Stimulated activated CD8-positive, alpha-beta memory T cell treated with anti-CD3 and anti-CD28 coated beads, Interleukin-7, amount 100 ng/mL, for 1 hour (primary cell): ENCODE measurements at places on chromosomes 3 and 15.

GRCh38 chr3:40737343-40737742 is 212.6 kb downstream of the ZNF621 start:
- no peak for DNase-seq

DNA sequence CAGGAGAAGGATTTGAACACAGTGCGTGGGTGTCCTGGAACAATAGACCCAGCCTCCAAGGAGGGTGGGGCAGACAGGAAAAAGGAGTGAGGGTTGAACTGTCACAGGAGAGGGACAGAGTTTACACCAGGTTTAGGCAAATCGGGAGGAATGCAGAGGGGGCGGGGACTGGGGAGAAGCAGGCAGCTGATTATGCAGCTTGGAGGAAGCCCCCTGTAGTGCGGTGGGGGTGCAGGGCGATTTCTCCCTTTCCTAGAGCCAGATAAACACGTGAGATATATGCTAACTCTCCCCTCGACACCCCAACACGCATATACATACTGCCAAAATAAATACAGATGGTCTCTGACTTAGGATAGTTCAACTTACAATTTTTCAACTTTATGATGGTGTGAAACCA is 108.6 kb upstream of the PRR20G start:
- DNase-seq: no peak

DNA sequence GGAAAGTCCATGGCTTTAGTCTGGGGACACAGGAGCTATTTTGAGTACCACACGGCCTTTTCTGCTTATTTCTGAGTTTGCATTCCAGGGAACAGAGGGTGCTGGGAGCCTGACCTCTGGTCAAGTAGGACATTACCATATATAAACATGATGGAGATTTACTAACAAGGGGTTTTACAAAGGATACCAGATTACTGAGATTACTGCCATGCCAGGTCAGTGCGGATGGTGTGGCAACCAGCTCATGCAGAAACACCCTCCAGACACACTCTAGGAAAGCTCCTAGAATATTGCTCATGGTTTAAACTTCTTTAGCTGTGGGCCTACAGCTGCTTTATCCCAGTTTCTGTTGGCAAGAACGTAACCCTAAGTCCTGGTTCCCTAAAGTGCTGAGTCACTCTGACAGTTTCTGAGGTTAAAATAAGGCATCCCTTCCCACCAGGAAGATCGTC is 54.3 kb upstream of the AGTR1 start:
- DNase-seq: no peak

GRCh38 chr3:46710229-46710628 is 7.4 kb downstream of the PRSS50 start:
- DNase-seq: no peak

DNA sequence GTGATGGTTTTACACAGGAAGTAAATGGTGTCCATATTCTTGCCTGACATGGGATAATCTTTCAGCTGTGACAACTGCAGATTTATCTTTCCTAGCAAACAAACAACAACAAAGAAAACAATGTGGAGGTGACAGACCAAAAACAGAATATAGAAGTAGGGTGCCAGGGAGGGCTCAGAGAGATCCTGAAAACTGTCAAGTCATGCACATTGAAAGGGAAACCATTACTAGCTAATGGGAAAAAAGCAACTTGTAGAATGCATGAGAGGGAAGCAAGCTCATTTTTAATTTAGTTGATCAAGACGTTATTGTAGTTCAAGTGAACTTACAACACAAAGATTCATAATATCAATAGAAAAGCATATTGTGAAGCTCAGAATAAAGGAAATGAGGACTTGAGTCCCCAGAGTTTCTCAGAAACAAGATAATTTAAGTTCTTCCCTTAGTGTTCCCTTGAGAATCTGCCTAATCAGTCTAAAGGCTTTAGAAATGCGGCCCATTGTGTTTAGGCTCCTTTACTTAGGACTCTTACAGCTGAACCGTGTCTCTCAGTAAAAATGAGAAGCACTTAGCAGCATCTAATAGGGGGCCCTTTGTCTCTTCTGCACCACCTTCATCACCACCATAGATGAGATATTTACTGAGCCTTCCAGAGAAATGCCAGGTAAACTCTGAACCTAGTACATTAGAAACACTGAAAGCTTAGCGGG is 115.6 kb upstream of the CADPS start:
- DNase-seq: no peak

DNA sequence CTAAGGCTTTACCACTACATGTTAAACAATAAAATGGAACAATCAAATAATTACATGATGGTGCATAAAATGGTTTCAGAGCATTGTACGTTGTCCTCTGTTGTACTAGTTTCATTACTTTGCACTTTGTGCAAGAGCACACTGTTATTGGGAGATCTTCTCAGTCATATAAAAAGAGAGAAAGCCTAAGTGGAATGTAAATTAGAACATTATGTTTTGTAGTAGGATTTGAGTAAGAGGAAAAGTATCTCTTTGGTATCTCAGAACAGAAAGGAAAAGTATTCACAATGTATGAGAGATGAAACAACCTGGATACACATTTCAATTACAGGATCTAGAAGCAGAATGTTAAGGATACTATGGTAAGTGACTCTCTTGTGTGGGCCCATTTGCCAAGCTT is 26.9 kb upstream of the PLSCR2 start:
- no peak for DNase-seq

DNA sequence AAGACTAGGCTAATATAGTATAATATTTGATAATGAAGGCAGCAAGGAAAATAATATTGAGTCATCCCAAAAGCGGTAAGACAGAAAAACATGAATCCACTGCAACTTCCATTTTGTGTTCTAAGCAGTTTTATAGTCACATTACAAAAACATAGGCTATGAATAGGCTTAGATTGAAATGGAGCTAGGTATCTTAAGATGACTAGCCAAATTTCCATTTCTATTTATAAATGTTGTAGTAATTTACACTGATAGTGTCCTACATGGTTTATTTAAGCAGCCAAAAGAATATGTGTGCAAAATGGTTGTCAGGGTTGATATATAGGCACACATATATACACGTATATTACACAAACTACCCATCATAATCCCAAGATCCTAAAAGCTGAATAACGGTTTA is 82.0 kb downstream of the VPS13C start:
- DNase-seq: no peak

DNA sequence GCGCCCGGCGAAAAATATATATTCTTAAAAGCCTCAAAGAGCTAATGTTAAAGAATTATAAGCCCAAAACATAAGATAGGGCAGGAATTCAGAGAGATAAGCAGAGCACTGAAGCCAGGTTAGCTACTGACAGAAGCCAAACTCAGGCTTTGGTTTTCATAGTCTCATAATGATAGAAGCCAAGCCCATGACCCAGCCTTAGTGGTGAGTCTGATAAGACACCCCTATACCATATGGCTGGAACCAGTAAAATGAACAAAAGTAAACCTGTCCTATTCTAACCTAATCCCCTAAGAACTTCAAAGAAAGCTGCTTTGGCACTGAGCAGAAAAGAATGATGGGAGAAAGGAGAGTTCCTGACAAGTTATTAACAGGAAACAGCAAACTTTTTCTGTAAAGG is 25.9 kb downstream of the MYO9A start:
- DNase-seq: no peak

GRCh38 chr3:58531956-58532355 is 5.0 kb downstream of the ACOX2 start:
- no peak for DNase-seq

DNA sequence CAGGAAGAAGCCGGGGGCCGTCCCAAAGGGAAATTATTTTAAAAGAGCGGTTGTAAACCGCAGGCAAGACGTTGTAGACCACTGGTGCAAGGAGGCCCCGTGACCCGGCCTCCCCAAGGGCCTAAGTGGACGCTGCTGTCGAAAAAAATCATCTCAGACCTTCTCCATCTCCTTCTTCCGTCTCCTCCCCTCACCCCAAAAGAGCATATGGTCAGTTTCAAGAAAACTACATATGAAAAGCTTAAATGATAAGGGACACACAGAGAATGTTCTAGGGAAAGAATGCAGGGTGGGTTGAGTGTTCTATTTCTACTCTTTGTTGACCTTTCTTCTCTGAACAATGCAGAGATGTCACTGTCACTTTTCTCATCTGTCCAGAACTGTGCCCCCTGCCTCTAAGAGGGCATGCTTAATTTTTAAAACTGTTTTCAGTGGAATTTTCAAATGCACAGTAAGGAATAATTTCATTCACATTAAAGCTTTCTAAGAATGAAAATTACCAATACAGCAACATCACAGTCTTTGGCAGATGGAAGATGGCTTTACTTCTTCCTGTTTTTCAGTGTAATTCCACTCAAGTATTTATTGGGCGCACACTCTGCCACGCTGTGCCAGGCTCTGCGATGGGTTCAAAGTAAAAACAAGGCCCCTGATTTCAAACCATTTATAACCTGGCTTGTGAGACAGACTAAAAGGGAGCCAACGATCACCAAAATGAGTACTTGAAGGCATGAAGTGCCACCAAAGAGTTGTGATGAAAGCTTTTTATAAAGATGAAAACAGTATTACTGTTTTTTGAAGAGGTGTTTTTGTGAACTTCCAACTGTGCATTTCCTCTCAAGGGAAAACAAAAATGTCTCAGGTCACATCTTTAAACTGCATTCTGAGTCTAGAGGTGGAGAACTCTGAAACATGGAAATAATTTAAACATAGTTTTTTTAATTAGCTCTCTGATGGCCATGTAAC is 891 bp upstream of the TOP2B start:
- DNase-seq: peak; percentile 1

- no peak for DNase-seq
Observed at GRCh38 chr3:112009670-112010069, 10.9 kb downstream of the TAGLN3 start.

DNA sequence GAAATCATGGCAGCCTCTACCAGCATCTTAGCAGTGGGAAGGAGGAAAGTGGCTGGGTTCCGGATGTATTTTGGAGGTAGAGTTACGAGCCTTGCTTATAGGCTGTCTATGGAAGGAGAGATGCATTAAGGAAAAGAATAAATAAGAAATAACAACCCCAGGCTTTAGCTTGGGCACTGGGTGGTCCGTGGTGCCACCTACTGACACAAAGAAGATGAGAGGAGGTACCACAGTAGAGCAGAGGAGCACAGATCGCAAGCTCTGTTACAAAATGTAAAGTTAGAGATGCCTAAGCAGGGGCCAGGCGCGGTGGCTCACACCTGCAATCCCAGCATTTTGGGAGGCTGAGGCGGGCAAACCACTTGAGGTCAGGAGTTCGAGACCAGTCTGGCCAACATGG is 74.8 kb downstream of the TMEM39A start:
- no peak for DNase-seq

GRCh38 chr3:99863588-99863987 is 45.9 kb downstream of the CMSS1 start:
- DNase-seq: no peak

- no peak for DNase-seq
Observed at GRCh38 chr3:123773681-123774431, 110.3 kb downstream of the MYLK start.

DNA sequence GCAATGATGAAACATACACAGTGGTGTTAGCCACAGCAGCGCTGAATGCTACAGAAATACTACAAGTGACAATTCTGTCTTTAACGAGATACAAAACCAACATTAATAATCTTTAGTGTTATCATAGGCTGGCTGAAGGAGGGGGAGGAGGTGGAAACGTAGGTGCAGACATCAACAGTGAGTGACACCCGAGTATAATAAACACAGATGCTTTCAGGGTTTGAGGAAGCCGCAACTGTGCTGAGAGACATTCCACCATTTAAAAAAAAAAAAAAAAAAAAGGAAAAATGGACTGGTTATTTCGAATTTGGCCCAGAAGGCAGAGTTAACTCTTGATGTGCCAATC is 4.3 kb upstream of the IGDCC3 start:
- no peak for DNase-seq

- DNase-seq: no peak
Observed at GRCh38 chr3:194570235-194570634, 63.0 kb downstream of the TMEM44 start.

DNA sequence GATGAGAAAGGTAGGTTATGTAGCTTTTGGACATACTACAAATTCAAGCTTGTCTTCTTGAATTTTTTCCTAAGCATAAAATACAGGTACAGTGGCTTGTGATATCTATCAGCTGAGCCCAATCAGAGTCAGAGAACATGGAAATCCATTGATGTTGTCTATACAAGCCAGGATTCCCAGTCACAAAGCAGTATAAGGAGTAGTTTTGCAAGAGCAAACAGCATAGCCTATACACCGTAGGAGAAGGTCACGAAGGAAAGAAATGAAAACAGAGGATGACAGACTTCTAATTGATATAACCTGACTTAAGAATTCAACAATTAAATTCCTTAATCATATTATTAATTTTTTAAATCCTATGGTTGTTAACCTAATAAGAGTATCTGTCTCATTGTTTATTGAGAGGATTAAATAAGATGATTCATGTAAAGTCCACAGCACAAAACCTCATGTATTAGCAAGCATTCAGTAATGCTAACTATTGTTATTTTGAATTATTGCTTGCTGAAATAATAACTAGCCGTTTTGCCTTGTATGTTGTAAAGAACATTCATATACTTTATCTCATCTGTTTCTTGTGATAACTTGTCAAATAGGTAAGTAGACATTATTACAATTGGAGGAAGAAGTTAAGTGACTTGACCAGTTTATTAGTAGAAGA is 276.6 kb upstream of the ZPLD1 start:
- no peak for DNase-seq

DNA sequence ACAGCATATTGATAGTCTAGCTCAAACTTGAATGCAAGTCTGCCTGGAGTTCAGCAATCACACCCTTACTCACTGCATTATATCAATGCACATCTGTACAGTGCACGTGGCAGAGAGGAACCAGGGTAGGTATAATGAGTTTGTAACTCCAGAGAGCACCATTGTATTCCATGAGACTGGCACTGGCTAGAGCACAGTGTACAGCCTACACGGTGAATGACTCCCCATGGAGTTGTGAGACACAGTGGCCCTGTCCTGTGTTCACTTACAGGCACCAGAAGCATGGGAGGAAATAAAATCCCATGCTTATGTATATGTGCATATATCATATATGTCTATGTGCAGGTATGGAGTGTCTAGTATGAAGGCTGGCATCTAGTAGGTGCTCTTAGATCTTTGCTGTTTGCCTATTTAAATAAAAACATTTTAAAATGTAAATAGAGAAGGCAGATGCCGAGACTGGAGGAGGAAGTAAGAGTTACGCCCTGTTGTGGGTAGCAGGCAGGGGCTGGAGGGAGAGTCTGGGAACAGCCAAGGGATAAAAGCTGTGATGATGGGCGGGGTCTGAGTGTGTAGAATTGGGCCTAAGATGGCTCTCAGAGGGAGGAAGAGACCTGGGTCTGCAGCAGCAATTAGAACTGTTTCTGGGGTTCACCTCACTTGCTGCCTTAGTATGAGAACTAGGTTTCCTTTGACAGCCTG is 360.7 kb upstream of the ICE2 start:
- no peak for DNase-seq

DNA sequence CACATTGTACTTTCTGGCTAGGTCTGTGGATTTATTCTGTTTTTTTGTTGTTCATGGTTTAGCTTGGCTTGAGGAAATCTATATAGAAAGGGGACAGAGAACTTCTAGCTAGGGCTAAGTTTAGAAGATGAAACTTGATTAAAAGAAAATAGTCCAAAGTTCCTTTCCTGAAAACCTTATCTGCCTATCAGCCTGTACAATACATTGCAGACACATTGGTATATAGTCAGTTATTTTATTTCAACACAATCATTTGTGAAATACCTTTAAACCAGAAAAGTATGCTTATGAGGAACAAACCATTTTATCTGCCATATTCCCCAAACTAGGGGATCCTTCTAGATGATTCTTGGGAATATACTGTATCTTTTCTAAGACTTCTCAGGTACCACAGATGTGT is 147.3 kb upstream of the CGNL1 start:
- no peak for DNase-seq
